Activated CD4-positive, alpha-beta memory T cell treated with anti-CD3 and anti-CD28 coated beads, Interleukin-2, amount 10 ng/mL, durations not matched to agents 7 days and 5 days (primary cell): ENCODE measurements at places on chromosomes 6 and 20. TPM values are rescaled to one million over a fixed set of nuclear protein-coding genes. Genes with fewer than 3 reads are reported as not detected.
A peak's percentile ranks its signal among the peaks of the same experiment; 100 is the strongest.

GRCh38 chr20:63351811-63352591, 9.1 kb downstream of the CHRNA4 start:
- DNase-seq: no peak

DNA sequence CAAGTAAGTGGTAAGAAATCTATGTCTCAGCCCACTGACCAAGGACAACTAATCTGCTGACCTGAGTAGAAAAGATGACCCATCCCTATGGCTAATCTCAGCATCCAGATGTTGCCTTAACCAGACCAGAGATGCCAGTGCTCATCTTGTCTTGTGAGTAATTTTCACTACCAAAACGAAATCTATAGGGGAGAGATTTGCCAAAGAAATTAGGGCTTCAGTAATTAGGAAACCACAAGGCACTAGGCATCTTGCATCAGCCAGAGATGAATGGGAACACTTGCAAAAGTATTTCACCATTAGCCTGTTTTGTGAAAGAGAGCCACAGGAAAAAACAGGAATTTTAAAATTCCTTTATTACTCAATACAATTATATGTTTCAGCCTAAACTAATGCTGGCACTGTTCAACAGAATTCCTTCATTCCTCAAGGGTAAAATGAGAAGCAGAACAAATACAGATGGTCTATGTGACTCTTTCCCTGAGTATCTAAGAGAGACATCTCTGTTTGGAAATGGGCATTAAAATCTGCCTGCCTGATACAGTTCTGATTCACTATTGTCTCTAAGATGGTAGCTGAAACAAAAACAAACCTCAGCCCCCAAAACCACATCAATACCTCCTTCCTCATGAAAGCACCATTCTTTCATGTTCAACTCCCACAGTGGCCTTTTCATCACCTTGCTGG, 87.8 kb downstream of the GMDS start:
- DNase-seq: no peak

DNA sequence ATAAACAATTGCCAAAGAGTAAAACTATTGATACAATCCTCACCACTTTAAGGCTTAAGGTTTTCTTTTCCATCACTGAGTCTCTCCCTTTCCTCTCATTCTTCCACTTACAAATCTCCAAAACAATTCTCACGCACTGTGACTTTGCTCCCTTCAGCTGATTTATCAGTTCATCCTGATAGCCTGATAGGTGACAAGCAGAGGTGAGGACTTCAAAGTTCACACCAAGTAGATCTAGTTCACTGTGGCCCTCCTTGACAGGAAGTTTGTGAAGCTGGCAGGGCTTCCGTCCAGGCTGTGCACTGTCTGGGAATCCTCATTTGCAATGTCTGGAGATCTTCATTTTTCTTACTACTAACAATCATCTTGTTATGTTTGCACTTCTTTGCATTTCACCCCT, 35.2 kb upstream of the POU5F1 start:
- no peak for DNase-seq

GRCh38 chr6:147033267-147033666, 170.9 kb upstream of the STXBP5 start:
- no peak for DNase-seq

GRCh38 chr6:44481056-44481455, 93.5 kb downstream of the CDC5L start:
- no peak for DNase-seq

GRCh38 chr6:116217069-116217468, 36.8 kb downstream of the TSPYL4 start:
- DNase-seq: no peak

GRCh38 chr20:35171753-35172433, at the start of gene PROCR:
TSS of gene PROCR (plus strand) at chr20:35172072. CDS start at chr20:35172155, 83 bp downstream.
- no peak for DNase-seq

DNA sequence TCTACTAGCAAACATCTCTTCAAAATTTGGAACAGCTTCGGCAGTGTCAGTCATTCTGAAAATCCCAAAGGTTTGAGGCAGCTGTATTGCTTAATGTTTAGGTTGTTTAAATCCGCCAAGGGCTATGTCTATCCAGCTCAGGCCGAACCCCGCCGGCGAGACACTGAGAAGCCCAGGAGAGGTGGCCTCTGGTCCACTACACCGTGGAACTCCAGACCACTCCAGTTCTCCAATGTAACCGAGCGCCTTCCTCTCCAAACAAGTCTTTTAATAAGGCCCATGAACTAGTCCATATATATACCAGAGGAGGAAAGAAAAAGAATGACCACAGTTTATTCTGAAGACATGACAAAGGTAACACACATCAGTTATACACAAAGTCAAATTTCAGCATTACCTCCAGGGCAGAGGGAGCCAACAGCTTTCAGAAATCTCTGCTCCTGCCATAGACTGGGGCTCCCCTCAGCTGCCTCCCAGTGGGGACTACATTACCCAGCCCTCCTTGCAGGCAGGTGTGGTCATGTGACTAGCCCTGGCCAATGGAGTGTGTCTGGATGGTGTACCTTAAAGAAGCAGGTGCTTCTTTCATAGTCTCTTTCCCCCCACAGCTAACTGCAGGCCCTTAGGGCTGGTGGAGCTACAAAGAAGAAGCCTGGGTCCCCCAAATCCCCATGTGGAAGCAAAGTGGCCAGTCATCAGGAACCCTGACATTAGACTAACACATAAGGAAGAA, at the start of gene RAMACL:
TSS of gene RAMACL (minus strand) at position 255 of the 733 bp plus-strand sequence. CDS start at position 54, 201 bp downstream.
- DNase-seq: peak; percentile 53

GRCh38 chr20:8262721-8263120, 130.7 kb downstream of the PLCB1 start:
- no peak for DNase-seq

DNA sequence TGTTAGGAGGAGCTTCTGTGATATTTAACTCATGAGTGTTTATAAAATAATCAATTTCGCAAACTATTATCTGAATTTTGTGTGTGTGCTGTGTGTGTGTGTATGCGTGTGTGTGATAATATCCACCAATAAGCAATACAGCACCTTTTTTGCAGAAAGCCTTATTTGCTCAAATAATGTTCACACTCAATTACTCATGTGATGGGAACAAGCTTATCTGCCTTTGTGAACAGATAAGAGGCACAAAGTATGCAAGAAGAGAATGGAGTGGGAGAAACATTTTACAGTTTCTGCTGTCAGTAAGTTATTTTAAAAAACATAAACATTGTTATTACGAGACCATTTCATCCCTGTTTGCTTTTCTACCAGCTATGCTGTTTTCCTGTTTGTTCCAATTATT, 36.7 kb upstream of the PTPRK start:
- no peak for DNase-seq

- peak; percentile 100 for DNase-seq
These were observed 3.1 kb upstream of the GPSM3 start for GRCh38 chr6:32195652-32195901.

DNA sequence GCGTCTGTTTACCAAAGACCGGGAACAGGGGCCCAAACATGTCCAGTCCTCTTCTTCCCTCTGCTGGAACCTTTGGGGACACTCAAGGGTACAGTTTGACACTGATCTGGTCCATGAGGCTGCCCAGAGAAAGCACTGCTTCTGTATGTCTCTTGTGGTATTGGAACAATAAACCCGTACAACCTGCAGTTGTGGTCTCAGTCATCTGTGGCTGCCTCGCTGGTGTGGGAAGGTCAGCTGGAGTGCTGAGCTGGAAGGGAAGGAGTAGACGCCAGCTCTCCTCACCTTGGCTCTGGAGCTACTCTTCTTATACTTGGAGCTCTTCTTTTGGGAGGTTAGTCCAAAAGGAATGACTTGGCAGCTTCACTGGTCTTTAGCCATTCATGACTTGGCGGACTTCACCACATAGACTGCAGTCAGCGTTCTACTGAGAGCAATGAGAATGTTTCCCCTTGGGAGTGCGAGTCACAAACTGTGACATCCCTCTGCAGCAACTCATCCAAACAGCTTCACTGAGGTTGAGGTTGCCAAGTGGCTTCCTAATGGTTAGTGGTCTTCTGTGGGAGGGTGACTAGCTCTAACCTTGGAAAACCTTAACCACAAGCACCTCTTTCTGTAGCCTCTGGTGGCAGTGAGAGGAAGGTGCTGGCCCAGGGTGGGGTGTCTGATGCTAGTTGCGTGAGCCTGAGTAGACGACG, 81.2 kb downstream of the ASXL1 start:
- DNase-seq: peak; percentile 21

GRCh38 chr6:168999392-168999791, 254.3 kb downstream of the THBS2 start:
- no peak for DNase-seq

- peak; percentile 54 for DNase-seq
These were observed 20.0 kb downstream of the PNLDC1 start for GRCh38 chr6:159819932-159820640.

DNA sequence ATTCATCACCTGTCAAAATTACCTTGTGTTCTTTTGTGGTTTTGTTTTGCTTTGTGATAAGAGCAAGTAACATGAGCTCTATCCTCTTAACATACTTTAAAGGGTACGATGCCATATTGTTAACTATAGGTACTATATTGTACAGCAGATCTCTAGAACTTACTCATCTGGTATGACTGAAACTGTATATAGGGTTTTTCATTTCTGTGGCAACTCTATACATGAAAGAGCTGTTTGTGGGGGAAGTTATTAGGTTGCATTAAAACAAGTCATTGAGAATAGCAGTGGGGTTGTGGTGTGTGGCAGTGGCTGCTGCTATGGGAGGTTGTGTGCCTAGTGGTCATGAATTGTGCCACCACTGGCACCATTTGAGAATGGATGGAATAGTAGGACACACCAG, 268.4 kb downstream of the KCNQ5 start:
- DNase-seq: no peak

- no peak for DNase-seq
These were observed 994 bp downstream of the FOXC1 start for GRCh38 chr6:1610497-1611321.

GRCh38 chr20:22601361-22602141, 17.2 kb upstream of the FOXA2 start:
- DNase-seq: no peak

GRCh38 chr20:16229813-16230212, 343.4 kb downstream of the KIF16B start:
- no peak for DNase-seq

DNA sequence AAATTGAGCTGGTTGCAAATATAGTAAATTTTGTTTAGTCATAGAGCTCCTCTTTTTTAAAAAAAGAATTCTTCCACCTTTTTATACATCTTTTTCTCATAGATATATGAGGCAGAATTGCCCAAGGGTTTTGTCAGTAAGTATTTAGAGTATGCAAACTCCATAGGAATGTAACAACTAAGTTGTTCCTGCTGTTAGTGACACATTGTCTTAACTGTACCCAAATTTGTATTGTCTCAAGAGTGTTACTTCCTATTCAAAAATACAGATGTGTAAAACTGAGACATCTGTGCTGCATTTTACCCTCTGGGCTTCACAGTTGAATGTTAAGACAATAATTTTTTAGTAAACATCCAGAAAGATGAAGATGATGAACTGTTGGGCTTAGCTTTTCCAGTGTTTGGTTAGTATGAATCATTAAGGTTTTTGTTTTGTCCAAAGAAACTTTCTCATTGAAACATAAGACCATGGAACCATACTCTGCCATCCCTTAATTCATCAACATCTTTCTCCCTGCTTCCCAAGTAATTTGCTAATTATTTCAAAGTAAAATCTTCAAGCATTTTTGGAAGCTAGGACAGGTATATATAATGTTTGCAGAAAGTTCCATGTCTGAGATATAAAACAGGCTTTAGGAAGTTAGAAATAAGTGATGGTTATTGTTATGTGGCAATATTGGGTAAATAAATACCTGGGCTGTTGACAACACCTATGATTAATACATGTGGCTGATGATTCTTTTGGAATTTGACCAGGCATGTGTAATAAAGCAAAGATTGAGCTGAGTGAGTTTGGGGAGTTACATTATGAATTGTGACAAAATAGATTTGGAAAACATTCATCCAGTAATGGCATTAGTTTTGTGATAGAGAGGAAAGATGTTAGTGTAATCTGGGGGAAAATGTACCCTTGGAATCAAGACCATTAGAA, 11.2 kb downstream of the OGFRL1 start:
- no peak for DNase-seq

DNA sequence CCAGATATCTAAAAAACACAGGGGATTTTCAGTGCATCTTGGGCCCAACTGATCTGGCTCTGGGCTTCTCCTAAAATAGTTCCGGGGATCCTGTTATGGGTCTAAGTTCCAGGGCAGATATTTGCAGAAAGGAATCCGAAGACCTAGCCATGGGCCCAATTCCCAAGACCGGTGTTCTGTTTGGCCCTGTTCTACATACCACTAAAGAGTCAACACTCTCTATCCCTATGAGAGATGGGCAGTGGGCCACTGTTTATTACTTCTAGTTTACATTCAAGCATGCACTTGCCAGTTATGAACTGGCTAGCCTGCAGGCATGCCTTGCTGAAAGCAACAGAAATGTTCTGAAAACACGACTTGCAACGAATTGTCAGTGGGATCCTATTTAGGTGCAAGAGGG, 87.4 kb upstream of the PLCB4 start:
- DNase-seq: no peak

- DNase-seq: no peak
These were observed 292.5 kb downstream of the FARS2 start for GRCh38 chr6:5553767-5554166.

GRCh38 chr20:51910321-51911050, 108.2 kb upstream of the SALL4 start:
- DNase-seq: no peak

DNA sequence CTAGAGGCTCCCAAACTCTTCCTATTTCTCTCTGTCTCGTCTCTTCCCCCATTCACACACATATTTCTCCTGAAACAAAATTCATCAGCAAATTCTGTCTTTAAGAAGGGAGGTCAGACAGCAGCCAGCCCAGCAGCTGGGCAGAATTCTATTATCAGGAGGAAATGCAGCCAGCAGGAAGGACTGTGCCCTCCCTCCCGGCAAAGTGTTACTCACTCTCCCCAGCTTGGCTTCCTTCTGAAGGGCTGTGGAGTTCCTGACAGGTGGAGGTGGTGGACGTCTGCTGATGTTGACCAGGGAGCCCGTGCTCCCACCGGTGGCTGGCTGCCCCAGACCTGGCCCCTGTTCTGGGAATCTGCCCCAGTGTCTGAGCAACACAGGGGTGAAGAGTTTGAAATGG, 37.3 kb downstream of the KCNB1 start:
- DNase-seq: no peak

The LPA gene
- total RNA-seq: not detected

The COL10A1 gene
- total RNA-seq: not detected

The RAET1G gene
- not detected for total RNA-seq

The THBD gene
- total RNA-seq: not detected

The RAB44 gene
- 0.25 TPM for total RNA-seq

The DSP gene
- 0.33 TPM for total RNA-seq

The BPIFB4 gene
- not detected for total RNA-seq

The ADAM33 gene
- total RNA-seq: not detected

The HLA-F gene
- total RNA-seq: 318 TPM

The PPP1R14C gene
- total RNA-seq: 0.10 TPM

The GHRH gene
- not detected for total RNA-seq

The HCRTR2 gene
- not detected for total RNA-seq

The RFX6 gene
- not detected for total RNA-seq

The TGM3 gene
- not detected for total RNA-seq

The TAP1 gene
- 412 TPM for total RNA-seq

The DEFB121 gene
- not detected for total RNA-seq

The AURKA gene
- total RNA-seq: 95.4 TPM

The LTA gene
- total RNA-seq: 37.2 TPM

The FYN gene
- total RNA-seq: 201 TPM
